ENCODE measurements at places on chromosomes 12 and 14.

DNA sequence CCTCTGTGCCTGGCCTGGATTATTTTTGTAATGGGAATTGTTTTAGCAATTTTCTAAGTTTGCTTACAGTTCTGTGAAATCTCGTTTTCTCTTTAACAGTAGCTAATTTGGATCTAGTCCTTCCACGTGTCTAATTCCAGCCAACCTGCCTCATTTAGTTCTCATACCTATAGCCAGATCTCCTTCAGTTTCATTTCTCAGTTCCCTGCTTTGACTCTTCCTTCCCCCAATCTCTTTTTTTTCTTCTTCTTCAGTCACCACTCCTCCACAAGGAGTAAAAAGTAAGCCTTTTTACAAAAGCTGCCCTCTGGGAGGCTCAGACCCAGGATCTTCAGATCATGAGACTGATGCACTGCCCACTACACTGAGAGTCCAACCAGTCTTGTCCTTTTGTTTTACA, 1.4 kb downstream of the THTPA start:
- no peak for DNase-seq

DNA sequence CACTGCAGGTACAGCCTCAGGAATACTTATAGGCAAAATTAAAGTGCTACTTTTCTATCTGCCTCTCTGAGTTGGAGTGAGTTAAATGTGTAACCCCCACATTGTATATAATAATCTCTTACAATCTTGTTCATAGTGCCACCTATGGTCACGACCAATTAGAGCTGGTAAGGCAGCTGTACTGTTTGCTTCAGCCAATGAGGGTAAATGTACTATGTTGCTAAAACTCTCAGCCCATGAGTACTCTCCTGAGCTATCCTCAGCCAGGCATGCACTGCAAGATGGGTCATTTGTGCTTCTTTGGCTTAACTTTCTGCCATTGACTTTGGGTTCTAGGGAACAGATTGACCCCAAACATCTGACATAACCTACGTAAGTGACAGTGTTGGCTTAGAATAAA, 15.0 kb upstream of the MDM2 start:
- DNase-seq: peak; percentile 9

- DNase-seq: no peak
Measured at GRCh38 chr14:31895206-31895605, 181.9 kb upstream of the ARHGAP5 start.

GRCh38 chr12:39440101-39440500, 2.8 kb downstream of the KIF21A start:
- no peak for DNase-seq

- no peak for DNase-seq
Measured at GRCh38 chr12:25365340-25365730, 114.6 kb upstream of the KRAS start.

GRCh38 chr12:116635487-116635886, 76.3 kb downstream of the MAP1LC3B2 start:
- DNase-seq: no peak

- DNase-seq: no peak
Measured at GRCh38 chr14:72560889-72561493, 332.9 kb downstream of the DPF3 start.

GRCh38 chr12:93921521-93921920, 226.9 kb upstream of the PLXNC1 start:
- no peak for DNase-seq

GRCh38 chr12:58701536-58701935, 218.8 kb downstream of the LRIG3 start:
- no peak for DNase-seq

DNA sequence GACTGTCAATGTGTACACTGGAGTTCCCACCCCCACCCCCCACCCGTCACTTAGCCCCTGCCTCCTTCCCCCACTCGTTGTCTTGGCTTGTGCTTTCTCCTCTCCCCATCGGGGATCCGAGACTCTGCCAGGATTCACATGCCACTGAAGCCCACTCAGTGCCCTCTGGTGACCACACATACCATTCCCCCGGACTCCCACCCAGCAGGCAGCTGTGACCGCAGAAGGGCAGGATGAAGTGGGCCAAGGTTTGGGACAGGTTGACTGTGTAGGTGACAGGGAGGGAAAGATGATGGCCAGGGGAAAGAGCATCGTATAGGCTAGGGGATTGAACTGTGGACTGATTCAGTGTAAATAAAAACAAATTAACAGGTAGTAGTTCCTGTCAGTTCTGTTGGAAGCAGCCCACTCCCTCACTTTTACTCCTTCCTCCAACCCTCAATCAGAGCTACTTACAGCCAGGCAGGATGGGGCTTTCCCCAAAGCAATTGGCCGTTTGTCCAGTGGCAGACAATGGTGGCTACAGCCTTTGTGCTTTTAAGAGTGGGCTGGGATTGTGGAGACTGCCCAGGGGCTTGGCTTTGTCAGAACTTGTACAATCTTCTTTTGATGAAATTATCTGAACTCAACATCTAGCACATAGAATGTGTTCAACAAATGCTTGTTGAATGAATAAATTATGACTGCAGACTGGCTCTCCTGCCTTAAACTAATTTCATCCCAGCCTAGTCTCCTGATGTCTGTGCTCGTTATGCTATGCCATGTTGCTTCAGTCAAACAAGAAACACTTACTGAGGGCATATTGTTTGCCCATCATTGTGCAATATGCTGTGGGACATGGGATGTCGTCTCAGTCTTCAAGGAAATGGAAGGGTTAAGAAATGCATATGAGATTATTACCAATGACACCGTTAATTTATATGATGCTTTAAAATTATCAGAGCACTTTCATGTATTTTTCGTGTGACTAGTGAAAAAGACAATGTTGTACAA, 30.2 kb downstream of the TTC9 start:
- no peak for DNase-seq

DNA sequence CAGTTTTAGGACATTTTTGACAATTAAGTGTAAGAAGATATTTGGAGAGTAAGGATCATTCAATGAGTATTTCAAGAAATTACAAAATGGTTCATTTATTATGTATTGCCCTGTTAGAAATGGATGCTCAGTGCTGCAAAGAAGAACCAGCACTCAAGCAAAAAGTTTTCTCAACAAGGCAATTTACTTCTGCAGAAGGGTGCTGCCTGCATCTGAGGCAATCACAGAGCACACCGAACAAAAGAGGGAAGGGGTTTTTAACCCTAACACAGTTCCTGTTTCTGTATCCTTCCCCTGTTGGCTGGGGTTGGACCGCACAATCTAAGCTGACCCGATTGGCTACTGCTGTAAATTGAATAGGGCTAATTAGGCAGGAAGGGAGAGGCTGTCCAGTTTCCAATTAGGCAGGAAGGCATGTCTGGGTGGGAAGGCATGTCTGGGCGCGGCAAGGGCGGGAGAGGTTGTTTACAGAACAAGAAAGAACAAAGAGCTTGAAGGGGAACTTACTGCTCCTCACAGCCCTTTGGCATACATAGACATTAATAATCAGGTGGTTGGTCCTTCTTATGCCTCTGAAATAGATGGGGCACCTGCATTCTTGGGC, 41.4 kb downstream of the SPTSSA start:
- no peak for DNase-seq

- DNase-seq: no peak
Measured at GRCh38 chr12:33423706-33424105, 15.9 kb downstream of the SYT10 start.

- no peak for DNase-seq
Measured at GRCh38 chr14:61326847-61327246, 5.5 kb downstream of the PRKCH start.

DNA sequence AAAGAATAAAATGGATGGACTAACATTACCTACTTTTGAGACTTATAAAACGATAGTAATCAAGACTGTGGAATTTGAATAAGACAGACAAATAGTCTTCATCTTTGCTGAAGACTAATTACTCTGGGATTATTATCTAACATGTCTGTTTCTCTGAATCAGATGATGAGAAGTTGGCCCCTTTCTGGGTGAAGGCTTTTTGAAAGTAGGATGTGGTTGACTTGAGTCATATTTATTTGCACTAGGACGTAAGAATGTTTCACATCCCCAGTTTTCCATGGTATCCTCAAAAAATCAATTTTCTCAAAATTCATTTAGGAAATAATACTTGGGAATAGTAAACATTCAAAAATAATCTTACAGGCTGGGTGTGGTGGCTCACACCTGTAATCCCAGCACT, 31.8 kb downstream of the PKP2 start:
- DNase-seq: no peak

DNA sequence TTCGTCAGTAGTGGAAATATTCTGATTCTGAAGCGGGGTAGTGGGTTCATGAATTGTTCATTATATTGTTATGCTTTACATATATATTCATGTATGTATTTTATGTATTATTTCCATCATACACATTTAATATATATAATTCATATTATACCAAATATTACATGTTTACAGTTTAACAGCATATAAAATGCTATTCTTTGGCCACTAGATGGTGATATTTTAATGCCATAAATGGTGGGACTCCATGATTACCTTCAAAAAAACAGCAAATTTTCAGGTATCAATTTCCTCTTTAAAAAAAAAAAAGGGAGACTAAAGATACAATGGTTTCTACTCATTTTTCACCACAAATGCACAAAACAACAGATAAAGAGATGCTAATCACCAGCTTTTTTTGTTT, 41.0 kb downstream of the BDKRB1 start:
- no peak for DNase-seq

DNA sequence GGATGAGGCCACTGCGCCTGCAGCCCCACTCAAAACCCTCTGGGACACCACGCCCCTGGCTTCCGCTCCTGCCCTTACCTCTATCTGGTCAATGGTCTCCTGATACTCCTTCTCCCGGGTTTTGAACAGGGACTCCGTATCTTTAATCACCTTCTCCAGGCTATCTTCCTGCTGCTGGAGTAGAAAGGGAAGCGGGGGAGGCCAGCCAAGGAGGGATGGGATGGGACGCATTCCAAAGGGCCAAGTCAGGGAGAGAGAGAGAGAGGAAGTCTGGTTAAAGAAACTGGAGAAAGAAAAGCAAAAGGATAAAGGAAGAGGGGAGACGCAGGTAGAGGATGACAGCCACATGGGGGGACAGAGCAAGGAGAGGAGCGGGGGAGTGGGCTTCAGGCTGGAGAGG, 7.9 kb downstream of the IFFO1 start:
- DNase-seq: no peak
